ENCODE measurements at places on chromosomes 11 and 22.

- no peak for DNase-seq
These were observed 22.2 kb upstream of the RFPL3 start for GRCh38 chr22:32335471-32335870.

DNA sequence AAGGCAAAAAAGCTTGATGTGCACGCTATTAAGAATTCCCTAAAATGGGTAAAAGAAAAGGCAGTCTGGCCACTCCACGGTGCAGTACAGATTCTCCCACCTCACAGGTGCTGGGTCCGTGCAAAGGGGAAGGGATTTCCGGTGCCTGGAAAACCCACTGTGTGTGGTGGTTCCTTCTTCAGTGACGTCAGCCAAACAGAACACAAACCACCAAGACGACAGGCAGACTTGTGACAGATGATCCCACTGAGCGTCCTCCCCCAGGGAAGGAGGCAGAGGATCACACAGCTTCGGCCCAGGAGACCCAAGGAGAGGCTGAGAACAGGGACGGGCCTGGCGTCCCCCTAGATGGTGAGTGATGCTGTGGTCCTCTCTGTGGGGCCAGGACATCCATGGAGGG lies 18.6 kb downstream of the PHF21B start:
- no peak for DNase-seq

DNA sequence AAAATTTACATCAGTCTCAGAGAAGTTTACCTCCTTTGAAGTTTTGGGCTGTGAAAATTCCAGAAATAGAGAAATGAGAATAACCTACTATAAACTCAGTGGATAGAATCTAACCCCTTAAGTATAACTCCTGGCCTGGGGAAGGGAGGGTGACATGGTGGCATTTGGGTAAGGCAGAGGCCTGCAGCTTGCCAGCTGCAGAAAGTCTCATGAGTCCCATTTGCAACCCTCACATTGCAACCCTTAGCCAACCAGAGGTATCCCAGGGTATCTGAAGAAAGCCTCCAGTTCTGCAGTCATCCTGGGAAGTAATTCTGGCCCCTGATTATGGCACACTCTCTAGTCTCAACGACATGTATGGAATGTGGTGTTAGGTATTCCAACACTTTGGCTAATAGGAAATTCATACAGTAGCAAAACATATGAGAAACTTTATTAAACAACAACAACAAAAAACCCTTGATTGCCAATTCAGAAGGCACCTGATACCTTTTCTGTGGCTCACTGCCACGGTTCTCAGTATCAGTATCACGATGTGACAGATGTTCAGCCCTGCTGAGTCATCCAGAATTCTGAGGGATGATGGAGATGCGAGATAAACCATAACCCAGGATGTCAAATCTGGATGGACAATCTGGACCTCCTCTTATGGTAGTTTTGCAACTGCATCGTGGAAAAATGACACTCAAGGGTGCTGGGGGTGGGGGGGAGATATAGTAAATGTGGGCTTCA lies 743.4 kb downstream of the NELL1 start:
- no peak for DNase-seq

DNA sequence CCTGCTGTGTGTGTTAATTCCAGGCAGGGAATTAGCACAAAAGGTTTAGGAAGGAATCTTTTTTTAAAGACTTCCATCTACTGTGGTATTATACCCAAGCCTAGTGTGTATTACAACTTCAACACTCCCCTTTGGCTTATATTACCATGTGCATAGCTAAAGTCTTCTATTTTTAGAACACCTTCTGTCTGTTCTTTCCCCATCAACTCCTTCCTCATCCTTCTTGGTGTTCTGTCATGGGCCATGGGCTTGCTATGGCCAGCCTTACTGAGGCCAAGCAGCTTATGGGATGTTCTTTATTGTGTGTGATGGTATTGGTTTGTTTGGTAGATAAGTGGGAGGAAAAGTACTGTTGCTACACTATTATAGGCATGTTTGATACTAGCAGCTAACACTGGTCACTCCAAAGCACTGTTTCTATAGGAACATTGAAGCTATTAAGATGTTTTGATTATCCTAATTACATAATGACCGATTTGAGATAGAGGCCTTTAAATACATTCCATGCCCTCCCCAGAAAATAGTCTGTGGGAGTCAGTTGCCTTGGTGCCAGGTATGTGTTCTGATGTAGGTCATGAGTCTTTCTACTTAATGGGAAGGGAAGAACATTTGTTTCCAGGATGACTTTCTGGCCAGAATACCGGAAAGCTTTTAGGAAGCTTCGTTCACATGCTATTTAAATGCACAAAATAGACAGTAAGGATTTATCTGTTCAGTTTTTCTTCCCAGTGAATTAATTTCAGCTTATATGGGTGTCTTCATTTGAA lies 16.5 kb downstream of the MCAM start:
- DNase-seq: no peak

GRCh38 chr11:76621466-76621865 lies 49.1 kb downstream of the LRRC32 start:
- no peak for DNase-seq

GRCh38 chr11:2807025-2807681 lies 78.4 kb downstream of the CDKN1C start:
- DNase-seq: no peak

GRCh38 chr11:99432677-99433076 lies 411.9 kb downstream of the CNTN5 start:
- no peak for DNase-seq

GRCh38 chr22:43862074-43862881 lies at the start of gene SULT4A1:
Gene SULT4A1, minus strand, starts transcription at chr22:43862513. Its CDS starts 131 bp downstream, at chr22:43862382.
- no peak for DNase-seq

- DNase-seq: no peak
These were observed 20.2 kb upstream of the TP53AIP1 start for GRCh38 chr11:128962896-128963295.

GRCh38 chr11:1557051-1557884 lies 14.8 kb downstream of the DUSP8 start:
- no peak for DNase-seq

- no peak for DNase-seq
These were observed 5.9 kb upstream of the GRAMD4 start for GRCh38 chr22:46614025-46614931.

DNA sequence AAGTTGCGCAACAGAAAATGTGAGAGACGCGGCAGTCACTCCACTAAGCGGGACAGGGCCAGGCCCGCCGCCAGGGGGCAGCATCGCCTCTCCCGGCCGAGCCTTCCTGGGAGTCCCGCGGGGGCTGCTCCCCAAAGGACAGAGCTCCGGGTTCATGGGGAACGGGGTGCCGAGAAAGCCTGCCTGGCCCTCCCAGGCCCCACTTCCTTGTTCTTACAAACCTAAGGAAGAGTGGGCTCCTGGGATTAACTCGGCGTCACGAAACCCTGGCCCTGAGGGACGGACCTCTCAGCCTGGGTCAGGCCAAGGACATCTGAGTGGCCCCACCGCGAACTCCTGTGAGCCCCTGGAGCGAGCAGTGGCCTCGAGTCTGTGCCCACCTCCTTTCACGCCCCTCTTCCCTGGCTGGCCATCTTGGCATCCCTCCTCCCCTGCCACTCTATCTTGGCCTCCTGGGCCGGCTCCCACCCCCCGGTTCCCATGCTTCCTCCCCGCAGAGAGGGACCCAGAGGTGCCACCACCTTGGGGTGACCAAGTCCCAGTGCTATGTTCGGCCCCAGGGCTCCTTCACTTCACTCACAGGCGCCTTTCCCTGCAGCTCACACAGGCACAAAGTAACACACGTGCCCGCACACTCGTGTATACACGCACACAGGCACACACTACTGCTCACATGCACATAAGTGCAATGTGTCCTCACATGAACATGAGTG lies 99.9 kb upstream of the FGF3 start:
- peak; percentile 10 for DNase-seq

DNA sequence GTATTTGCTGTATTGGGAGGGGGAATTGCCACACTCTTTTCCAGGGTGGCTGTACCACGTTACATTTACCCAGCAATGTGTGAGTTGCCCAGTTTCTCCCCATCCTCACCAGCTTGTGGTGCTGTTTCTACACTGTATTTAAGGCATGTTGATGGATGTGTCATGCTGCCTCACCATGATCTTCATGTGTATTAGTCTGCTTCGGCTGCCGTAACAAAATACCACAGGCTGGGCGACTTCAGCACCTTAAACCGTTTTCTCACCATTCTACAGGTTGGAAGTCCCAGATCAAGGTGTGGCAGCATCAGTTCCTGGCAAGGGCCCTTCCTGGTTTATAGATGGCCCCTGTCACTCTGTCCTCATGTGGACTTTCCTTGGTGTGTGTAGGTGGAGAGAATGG lies 169.7 kb downstream of the IGLL1 start:
- no peak for DNase-seq

- peak; percentile 20 for DNase-seq
These were observed 11.0 kb upstream of the CACNA1I start for GRCh38 chr22:39559456-39560105.

GRCh38 chr11:1573903-1574237 lies 1.8 kb upstream of the DUSP8 start:
- no peak for DNase-seq

DNA sequence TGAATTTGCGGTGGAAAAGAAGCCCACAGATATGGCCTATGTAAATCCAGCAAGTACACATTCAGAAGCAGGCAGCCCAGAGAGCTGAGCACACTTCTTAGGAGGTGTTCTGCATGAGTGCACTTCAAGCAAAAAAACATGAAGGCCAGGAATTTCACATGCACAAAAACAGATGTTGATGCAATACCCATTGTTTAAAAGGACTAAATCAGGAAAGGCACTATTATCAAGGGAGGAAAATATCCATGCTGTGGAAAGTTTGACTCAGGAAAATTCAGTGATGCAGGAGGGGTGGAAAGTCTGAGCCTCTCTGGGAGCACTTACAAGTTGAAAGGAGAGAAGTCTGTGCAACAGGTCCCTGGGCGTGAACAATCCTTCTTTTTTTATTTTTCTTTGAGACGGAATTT lies 15.8 kb upstream of the CARS1 start:
- no peak for DNase-seq

DNA sequence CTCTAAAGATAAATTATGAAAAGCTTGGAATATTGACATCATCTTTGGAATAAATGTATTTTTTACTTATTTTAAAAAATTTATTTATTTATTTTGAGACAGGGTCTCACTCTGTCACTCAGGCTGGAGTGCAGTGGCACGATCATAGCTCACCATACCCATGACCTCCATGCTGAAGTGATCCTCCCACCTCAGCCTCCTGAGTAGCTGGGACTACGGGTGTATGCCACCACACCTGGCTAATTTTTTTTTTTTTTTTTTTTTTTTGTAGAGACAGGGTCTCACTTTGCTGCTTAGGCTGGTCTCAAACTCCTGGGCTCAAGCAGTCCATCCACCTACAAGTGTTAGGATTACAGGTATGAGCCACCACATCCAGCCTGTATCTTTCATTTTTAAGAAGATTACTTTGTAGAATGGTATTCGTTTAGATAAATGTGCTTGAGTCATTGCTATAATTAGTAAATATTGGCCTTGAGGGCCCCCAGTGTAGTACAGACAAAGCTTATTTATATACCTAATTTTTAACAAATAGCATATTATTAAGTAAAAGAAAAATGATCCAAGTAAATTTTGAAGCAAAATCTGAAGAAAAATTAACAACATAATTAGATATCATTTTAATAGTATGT lies 8.5 kb downstream of the SWAP70 start:
- no peak for DNase-seq

DNA sequence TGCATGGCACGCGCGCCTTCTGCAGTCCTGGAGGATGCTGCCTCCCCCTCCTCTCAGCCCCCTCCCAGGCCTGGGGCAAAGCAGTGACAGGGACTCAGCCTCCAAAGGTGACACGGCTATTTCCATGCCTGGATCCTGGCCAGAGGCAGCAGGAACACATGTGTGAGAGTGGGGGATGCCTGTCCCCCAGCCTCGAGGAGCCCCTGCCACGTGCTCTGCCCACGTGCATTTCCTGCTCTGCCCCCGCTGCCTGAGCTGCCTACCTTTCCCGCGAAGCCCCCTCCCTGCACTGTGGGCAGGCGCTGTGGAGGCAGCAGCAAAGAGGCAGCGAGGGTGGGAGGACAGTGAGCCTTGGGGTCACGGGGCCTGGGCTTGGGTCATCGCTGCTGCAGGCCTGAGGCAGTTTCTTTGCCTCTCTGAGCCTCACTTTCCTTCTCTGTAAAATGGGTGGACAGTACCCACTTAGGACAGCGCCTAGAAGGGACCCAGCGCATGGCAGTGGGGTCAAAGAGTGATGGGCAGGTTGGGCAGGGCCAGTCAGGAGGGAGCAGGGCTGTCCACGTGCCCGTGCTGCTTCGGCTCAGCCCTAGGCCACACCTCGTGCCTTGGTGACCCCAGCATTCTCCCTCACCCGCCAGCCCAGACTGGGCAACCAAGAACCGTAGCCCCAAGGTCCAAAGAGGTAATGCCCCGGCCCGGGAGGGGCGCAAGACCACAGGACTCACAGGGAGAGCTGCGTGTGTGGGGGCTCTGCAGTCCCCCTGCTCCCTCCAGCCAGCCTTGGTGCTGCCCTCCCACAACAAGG lies 48.6 kb downstream of the FLRT1 start:
- no peak for DNase-seq

DNA sequence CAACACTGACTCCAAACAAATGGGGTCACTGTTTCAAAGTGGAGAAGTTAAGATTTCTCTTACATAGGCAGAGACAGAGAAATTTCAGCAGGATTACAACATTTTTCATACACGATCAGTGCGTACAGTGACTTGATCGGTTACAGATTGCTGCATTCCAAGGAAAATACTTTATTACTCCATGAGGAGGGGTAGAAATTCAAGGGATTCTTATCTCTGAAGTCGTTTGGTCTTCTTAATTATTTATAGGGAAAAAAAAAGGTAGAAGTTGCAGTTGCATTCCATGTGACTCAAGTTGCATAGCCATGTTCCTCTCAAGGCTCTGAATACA lies 10.7 kb upstream of the SMIM38 start:
- DNase-seq: no peak

GRCh38 chr22:49760630-49761571 lies 66.8 kb downstream of the BRD1 start:
- DNase-seq: no peak

- peak; percentile 75 for DNase-seq
These were observed 215.0 kb upstream of the CTSC start for GRCh38 chr11:88552379-88553062.

GRCh38 chr22:22519591-22519990 lies 479 bp downstream of the ZNF280A start:
- DNase-seq: no peak

DNA sequence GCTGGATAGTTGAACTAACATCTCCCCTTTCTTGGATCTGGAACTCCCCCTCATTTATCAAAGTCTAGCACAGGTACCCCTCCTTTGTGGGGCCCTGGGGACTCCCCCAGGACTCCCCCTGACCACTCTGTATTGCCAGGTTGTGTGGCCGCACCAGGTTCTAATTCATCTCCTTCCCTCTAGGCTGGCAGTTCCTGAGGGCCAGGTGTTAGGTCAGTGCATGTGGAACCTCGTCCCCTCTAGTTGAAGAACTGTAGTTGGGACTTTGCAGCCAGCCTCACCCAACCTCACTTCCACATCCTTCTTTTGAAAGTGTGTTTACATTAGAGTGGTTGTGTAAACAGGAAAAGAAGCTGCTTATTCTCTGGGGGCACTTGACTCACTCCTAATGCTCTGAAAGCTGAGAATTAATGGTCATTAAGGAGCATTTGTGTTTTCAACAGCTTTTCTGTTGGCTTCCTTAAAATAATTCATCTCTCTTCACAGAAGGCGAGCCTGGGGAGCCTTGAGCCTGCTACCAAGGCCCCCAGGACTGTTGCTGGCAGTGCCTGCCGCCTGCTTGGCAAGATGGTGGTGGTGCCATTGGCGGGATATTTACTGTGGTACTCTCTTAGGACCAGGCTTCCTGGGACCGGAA lies 11.8 kb downstream of the UPB1 start:
- no peak for DNase-seq
